ENCODE measurements at places on chromosomes 11 and 22. TPM values are rescaled to one million over a fixed set of nuclear protein-coding genes. Genes with fewer than 3 reads are reported as not detected.

- DNase-seq = no peak
- H3K4me1 ChIP-seq = no peaks in the 10 kb centered on the region
- no peak overlapping the region for H3K4me3 ChIP-seq
- H3K27me3 ChIP-seq = no peaks in the 10 kb centered on the region
- H3K27ac ChIP-seq = no peak overlapping the region
These were observed 46.2 kb downstream of the CSNK2A3 start for GRCh38 chr11:11306855-11307254.

- H3K27ac ChIP-seq = peak overlapping the region; percentile 94
- no peaks in the 10 kb centered on the region for H3K36me3 ChIP-seq
- peak overlapping the region; percentile 62 for H3K4me3 ChIP-seq
- DNase-seq = no peak
- H3K4me1 ChIP-seq = peaks cover 6% of the 10 kb centered on the region
- H3K27me3 ChIP-seq = no peaks in the 10 kb centered on the region
These were observed 41.6 kb downstream of the WEE1 start for GRCh38 chr11:9615031-9615451.

- H3K4me3 ChIP-seq = no peak overlapping the region
- H3K4me1 ChIP-seq = no peaks in the 10 kb centered on the region
- H3K36me3 ChIP-seq = no peaks in the 10 kb centered on the region
- no peak overlapping the region for H3K27ac ChIP-seq
- no peak for DNase-seq
These were observed 31.1 kb upstream of the SYT9 start for GRCh38 chr11:7220636-7221035.

- peaks cover 30% of the 10 kb centered on the region for H3K4me1 ChIP-seq
- no peaks in the 10 kb centered on the region for H3K27me3 ChIP-seq
- no peak overlapping the region for H3K4me3 ChIP-seq
- peaks cover 56% of the 10 kb centered on the region for H3K36me3 ChIP-seq
- peak; percentile 16 for DNase-seq
These were observed 5.3 kb downstream of the RNH1 start for GRCh38 chr11:501683-502287.

DNA sequence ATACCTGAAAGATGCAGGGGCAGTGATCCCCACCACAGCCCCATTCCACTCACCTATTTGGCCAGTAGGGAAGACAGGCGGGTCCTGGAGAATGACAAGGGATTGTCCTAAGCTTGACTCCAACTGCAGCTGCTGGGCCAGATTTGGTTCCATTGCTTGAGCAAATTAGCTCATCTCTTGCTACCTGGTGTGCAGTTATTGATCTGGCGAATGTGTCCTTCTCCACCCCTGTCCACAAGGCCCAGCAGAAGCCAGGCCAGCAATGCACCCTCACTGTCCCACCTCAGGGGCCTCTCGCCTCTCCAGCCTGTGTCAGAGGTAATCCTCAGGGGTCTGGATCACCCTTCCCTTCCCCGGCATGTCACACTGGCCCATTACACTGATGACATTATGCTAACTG lies 23.3 kb downstream of the TSPAN32 start:
- peaks cover 3% of the 10 kb centered on the region for H3K4me1 ChIP-seq
- no peaks in the 10 kb centered on the region for H3K27me3 ChIP-seq
- no peak for DNase-seq
- H3K27ac ChIP-seq = peak overlapping the region; percentile 27
- no peaks in the 10 kb centered on the region for H3K36me3 ChIP-seq

KRTAP5-1 gene
- total RNA-seq = not detected

C22orf31 gene
- total RNA-seq = not detected

Data from psoas muscle (tissue), 8 donors.